DMS153 (cell line): ENCODE measurements at places on chromosomes 11 and 22.
A peak's percentile ranks its signal among the peaks of the same experiment; 100 is the strongest.

DNA sequence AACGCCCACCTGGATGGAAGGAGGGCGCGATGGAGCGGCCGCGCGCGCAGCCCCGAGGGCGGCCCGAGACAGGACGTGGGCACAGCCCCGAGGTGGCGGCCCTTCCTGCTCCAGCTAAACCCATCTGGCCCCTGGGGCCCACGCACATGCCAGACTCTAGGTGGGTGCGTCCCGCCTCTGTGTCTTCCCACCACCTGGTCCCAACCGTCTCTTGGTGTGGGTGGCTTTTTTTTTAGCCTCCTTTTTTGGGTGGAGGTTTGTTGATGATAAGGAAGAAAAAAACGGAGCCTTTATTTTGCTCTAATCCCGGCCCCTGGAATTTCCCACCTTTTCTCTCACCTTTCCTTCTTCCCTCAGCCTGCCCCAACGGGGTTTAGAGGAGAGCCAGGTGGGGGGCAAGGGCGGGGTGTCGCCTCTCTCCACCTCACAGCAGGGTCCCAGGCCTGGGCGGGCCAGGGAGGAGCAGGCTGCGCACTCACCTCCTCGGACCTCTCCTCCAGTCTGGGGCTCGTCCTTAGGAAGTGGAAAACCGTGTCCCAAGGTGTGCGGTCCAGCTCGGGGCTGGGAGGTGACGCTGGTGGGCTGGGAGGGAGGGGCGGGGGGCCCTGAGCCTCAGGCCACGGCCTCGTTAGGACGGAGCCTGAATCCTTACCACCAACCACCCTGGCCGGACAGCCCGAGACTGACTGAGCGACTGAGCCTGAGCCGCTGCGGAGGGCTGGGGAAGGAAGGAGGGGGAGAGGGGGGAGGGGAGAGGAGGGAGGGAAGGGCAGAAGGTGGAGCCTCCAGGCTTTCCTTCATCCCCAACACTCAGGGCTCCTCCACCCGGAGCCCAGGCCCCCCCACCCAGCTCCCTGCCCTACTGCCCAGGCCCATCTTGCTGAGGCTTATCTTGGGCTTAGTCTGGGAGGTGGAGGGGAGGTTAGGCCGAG is at the start of gene SOX10:
SOX10 (minus strand) TSS at position 696 of the 932 bp plus-strand sequence. CDS start 771 bp downstream, outside the sequence.
- no peak for DNase-seq

- DNase-seq, result no peak
Measured at GRCh38 chr11:114135737-114136151, 76.2 kb downstream of the ZBTB16 start.

DNA sequence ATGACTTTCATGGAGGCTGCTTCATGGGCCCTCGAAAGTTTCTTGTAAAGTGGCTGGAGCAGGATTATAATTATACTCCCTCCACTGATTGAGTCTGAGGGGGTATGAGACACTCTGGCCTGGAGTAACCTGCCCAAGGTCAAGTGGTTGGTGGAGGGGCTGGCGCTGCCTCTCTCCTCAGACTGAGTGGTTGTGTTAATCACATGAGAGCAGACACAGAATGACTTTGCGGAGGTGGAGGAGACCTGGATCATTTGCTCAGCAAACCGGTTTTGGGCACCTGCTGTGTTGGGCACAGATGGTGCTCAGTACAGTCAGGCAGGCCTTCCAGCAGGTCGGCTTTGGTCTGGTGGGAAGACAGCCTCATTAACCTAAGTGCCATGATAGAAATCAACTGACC is 11.8 kb downstream of the BCR start:
- peak; percentile 90 for DNase-seq

DNA sequence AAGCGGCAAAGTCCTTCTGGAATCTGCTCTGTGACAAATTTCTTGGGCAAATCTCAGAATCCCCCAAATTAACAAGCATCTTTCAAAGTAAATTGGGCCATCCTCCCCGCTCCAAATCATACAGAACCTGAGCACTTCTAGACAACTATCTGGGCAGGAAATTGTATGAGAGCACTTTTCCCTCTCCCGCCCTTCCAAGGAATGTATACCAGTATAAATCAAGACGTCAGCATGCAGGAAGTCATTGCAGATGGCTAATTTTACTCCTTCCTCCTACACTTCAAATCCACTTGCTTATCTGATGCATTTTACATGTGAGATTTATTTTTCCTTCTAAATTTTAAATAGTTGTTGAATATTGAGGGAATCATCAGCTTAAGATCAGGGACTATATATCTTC is 52.1 kb downstream of the NTM start:
- no peak for DNase-seq

DNA sequence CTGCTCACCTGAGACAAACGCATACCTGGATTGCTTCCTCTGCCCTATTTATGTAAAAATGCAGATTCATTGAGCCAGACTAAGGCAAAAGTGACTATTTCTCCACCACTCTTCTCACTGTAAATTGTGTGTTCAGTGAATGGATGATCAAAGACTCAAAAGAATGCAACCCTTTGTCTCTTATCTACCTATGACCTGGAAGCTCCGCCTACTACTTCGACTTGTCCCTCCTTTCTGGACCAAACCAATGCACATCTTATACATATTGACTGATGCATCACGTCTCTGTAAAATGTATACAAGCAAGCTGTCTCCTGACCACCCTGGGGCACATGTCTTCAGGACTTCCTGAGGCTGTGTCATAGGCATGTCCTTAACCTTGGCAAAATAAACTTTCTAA is 418.0 kb upstream of the SYN3 start:
- DNase-seq, result no peak

- DNase-seq, result no peak
Measured at GRCh38 chr22:27993201-27993635, 74.2 kb upstream of the PITPNB start.

DNA sequence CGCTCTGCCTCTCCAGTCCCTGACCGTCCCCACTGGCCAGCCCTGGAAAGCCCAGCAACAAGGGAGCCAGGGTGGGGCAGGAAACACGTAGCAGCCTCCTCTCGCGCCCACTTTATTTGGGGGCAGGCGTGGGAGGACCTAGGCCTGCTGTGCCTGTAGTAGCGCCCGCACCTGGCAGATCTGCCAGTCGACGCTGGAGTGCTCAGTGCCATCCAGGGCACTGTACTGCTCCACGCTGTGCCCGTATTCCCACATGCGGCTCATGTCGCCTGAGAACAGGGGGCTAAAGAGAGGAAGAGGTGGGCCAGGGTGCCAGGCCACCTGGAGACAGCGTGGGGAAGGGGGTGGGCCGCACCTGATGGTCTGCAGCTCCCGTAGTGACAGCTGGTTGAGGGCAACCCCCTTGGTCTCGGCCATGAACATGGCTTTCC is 17.0 kb upstream of the DRICH1 start:
- DNase-seq, result no peak

DNA sequence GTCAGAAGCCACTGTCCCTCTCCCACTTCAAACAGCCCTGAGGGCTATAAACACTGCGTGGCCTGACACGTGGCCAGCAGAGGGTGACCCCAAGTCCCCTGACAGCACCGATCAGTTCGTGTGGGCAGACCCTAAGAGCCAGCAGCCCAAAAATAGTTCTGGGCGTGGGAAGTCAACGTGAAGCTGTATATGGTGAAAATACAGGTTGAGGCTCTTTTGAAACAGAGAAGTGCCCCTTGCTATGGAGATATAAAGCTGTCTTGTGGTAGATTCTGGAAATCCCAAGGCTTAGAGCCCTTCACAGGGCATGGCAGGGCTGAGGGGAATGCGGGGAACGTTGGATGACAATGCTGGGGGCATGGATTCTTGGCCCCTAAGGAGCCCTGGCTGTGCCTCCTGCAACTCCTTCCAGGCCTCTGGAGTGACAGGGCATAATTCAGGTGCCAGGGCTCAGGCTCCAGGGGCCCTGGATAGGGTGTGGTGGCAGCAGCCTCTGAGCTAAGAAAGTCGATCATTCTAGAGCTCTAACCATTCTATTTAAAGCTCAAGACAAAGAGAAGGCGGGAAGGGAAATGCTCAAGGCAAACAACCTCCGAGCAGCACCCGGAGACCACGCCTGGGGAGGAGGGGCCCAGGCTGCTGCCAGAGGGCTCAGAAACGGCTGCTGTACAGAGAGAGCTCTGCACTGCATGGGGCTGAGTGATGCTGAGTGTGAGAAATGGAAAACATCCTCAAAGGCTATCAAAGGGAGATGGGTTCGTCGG is 60.4 kb upstream of the CD5 start:
- DNase-seq, result peak; percentile 91

DNA sequence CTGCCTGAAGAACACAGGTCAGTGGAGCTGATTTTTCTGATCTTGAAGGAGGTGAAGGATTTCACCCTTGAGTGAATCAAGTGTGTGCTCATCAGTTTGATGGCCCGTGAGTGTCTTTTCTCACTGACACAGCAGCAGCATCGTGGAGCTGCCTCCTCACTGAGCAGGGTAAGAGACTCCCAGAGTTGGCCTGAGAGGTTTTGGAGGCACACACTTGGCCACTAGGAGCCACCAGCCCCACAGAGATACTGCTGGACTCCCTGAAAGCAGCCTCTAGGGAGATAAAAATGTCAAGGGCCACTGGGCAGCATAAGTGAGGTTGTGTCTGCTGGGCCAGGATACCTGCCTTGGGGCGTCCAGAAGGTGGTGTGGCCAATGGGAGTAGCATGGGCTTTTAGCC is 245.4 kb downstream of the GRIK4 start:
- DNase-seq, result no peak

GRCh38 chr22:50209893-50210292 is 9.1 kb downstream of the SELENOO start:
- DNase-seq, result no peak

- DNase-seq, result no peak
Measured at GRCh38 chr11:130112071-130112830, 42.6 kb downstream of the APLP2 start.

- DNase-seq, result no peak
Measured at GRCh38 chr11:130318031-130318673, 3.4 kb upstream of the ZBTB44 start.

DNA sequence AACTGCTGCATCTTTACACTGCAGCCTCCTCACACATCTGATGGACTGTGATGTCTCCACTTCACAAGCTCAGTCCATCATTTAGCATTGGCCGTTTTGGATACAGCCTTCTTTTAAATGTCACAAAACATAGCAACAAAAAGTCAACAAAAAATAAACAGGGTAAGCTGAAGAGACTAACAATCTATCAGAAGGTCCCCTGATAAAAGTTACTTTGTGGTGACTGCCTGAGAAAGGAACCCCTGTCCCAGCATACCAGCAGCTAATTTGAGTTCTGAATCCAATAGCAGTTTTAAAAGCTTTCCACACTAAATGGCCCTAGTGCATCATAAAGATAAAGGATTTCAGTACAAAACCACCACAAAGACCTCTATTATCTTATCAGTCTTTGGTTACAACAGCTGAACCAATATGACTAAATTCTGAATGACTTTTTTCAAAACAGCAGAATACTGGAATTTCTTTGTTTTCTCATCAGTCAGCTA is 162.4 kb downstream of the SOX6 start:
- DNase-seq, result no peak

DNA sequence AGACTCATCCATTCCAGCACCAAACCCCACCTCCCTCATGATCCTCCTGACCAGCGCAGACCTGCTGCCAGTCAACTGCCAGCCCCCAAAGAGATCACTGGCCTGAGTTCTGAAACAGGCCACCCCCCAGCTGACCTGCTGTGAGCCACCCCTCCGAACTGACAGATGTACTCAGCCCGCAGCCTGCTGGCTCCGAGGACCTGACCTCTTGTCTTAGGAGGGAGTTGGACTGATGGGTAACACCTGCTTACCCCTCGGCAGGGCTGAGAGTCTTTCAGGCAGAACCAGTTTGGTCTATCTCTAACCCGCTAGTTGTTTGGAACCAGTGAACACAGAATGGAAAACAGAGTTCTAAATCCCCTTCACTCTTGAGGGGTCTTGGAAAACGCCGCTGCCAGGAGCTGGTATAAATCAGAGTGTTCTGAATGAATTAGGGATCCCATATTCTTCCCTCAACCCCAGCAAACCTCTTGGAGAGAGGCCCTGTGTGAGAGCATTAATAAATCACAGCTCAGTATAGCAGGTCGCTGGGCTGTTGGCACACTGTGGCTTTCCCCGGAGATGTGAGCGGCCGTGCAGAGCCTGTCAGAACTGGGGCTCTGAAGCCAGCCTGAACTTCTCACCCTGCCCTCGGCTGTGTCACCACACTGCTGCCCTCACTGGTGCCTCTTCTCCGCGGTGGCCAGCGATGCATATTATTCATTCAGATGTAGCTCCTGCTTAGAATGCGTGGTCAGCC is 165.1 kb upstream of the NCAM1 start:
- no peak for DNase-seq

DNA sequence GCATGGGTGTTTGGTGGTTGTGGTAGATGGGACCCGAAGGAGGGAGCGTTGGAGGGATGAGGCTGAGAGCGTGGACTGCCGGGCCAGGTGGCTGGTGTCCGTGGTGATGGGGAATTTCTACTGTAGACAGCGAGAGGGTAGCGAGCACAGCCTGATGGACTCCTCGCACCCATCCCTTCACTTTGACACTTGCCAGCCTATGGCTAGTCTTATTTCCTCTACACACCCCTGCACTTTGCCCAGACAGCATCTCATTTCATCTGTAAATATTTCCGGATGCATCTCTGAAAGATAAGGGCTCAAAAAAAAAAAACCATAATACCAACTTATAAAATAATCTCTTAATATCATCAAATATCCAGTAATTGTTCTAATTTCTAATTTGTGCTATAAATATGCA is 5.8 kb downstream of the OMP start:
- DNase-seq, result no peak

- DNase-seq, result no peak
Measured at GRCh38 chr11:62721994-62722393, 5.3 kb downstream of the HNRNPUL2 start.

DNA sequence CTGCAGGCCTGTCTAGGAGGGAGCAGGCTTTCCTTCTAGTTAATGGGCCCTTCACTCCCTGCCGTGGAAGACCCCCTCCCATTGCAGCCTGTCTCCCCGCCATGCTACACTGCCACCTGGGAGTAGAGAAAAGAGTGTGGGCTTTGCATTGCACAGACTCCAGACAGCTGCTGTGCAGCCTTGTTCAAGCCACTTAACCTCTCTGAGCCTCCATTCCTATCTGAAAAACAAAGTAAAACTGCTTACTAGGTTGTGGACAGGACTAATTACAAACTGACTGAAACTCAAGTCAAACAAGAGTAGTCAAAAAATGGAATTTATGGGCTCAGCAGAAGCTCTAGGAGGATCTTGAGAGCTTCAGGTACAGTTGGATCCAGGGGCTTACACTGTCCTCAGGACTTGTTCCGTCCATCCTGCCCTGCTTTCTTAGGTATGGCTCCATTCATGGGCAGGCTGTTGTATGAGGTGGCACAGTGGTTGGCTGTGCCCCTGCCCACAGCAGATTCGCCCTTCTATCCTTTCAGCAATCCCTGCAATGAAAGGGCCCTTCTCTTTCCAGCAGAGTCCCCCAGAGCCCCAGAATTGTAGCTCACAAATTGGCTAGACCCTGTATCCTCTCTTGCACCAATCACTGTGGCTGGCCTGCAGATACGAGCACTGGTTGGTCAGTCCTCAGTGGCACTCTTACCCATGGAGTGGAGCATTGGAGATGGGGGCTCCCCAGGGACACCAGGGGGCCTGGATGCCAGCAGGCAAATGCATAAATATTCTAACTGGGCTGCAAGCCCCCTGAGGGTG is 19.6 kb downstream of the PRDM11 start:
- no peak for DNase-seq

GRCh38 chr22:36399472-36399778 is 11.7 kb upstream of the MYH9 start:
- no peak for DNase-seq
